Astrocyte of the cerebellum (primary cell): ENCODE measurements at places on chromosomes 11 and 22.
A peak's percentile ranks its signal among the peaks of the same experiment; 100 is the strongest.

- no peak for DNase-seq
These were observed 7.2 kb downstream of the ARSA start for GRCh38 chr22:50620593-50621355.

DNA sequence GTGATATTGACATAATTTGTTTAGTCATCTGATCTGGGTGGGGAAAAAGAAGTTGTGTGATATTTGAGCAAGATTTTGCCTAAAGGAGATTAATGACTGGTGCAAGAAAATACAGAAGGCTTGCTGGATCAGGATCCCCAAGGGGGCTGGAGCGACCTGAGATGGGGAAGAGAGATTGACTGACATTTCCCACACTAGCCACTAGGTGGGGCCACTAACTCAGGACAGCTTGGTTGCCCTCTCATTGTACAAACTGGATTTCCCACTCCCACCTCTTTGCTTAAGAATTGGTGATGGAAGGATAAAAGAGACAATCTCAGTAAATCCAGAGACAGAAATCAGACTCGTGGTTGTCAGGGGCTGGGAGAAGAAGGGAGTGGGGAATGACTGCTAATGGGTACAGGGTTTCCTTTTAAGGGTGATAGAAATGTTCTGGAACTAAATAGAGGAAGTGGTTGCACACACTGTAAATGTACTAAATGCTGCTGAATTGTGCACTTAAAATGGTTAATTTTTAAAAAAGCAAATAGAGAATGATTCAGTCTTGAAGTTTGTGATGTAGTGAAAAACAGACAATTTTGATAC lies 50.7 kb downstream of the CTTN start:
- no peak for DNase-seq

DNA sequence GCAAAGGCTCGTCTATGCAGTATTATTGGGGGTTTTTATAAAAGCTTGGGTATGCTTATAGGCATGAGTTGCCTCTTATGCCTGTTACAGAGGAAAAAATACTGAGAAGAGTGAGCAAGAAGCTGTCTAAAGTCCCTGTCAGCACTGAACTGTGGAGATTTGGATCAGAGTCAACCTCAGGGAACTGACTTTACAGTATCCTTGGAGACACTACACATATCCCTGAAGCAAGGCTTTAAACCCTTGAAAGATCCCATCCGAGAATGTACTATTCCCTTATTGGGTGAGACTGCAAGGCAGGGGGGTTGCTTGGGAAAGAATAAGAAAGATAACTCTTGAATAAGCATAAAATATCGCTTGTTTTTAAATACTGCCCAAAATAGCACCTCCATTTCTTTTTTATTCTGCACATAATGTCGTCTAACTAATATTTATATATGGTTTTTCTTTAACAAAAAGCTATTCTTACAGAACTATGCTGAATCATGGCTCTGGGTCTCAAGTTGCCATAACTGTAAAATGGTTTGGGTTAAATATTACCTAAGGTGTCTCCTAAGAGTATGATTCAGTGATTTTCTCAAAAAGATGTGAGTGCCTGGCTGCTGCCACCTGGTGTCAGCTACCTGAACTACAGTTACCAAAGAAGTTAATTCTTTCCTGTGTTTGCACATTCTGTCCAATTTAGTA lies 1062.8 kb downstream of the DLG2 start:
- peak; percentile 9 for DNase-seq

DNA sequence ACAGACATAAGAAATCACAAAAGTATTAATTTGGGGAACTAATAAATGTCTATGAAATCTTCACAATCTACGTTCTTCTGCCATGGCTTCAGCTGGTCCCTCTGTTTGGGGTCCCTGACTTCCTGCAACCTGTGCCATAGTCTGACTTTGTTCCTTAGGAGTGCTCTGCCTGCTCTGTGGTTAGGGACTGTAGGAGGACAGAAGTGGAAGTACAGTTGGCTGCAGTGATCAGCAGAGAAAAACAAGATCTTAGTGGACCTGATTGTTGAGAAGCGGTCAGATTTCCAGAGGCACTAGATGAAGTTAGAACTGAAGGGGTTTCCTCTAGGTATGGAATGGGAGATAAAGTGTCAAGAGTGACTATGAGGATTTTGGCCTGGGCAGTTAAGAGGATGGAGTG lies 80.6 kb downstream of the PPP6R3 start:
- DNase-seq = no peak

- no peak for DNase-seq
These were observed 36.8 kb downstream of the NEU3 start for GRCh38 chr11:75025561-75025960.

DNA sequence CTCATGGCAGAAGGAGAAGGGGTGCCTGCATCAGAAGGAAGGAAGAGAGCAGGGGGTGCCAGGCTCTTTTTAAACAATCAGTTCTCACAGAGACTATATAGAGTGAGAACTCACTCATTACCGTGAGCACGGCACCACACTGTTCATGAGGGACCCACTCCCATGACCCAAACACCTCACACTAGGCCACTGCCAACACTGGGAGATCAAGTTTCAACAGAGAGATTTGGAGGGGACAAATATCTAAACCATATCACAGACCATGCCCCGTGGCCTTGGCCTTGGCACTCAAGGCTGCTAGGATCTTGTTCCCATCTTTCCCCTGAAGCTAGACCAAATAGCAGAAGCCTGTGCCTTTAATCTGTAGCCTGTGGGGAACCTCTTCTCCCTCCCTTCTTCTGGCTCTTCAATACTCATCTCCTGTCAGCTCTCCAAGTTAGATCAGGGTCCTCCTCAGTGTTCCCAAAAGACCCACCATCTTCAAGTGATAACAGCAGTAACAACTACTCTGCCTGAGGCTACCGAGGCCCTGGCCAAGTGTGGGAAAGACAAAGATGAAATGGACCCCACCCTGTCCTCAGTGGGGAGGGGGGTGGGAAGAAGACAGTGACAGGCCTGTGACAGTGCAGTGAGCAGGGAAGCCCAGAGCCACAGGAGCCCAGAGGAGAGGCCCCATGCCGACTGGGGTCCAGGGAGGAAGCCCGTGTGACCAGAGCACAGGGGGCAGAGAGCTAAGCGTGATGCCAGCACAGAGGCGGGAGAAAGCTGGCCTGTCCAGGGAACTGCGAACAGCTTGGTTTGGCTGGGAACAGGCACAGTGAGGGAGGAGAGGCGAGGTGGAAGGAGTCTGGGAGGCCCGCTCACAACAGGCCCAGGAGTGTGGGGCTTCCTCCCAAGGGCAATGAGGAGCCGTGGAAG lies 72.6 kb downstream of the MYO7A start:
- no peak for DNase-seq

DNA sequence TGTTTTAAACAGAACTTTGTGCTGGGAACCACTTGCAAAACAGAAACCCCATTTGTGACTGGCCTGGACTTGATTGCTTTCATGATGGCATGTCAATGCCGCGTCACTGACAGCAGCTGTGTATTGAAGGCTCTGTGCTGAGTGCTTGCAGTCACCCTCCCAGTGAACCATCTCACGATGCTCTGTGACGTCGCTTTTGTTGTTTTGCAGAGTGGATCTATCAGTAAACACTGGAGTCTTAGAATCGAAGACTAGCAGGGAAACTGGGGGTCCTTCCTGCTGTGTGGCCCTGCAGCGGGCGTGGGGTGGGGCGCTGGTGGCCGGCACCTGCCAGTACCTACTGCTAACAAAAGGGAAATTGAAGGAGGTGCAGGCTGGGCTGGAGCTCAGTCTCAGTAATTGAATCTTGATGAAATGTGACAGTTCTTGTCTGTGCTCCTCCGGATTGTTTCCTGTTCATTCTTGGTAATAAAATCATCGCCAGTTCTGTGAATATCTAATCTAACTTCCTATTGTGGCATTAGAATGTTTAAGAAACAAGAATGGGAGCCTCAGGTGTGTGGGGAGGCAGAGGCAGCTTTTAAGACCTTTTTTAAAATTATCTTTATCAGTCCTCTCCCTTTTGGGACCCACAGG lies 50.5 kb upstream of the PARVG start:
- DNase-seq = no peak

DNA sequence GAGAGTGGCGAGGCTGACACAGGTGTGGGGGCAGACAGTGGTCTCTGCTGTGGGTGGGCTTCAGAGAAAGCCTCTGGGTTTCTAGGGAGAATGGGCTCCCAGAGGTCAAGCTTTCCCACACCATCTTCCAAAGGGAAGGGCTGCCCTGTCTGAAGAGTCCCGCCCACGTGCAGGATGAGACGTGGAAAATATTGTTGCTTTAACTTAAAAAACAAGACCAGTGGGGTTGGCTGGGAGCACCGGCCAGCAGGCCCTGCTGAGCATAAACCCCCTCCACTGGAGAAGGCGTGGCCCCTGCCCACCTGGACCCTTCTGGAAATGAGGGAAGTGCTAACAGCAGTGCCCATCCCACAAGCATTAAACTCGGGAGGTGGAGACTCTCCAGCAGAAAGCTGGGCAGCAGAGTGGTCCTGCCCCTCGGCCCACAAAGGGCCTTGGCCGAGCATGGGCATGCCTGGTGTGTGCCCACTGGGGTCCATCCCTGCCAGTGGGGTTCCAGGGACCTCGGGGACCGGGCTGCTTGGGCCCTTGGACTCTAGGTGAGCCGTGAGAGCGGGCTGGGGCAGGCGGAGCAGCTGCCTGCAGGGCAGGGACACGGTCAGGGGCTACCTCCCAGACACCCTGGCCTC lies 15.4 kb downstream of the SELENOO start:
- DNase-seq = no peak
